ENCODE measurements at places on chromosomes 13 and 19. TPM values are rescaled to one million over a fixed set of nuclear protein-coding genes. Genes with fewer than 3 reads are reported as not detected.

GRIN3B gene
- 0.69 TPM for polyA plus RNA-seq

GRCh38 chr13:49760558-49760957, 31.9 kb downstream of the KPNA3 start:
- DNase-seq = no peak

ARL11 gene
- 0.56 TPM for polyA plus RNA-seq

DNA sequence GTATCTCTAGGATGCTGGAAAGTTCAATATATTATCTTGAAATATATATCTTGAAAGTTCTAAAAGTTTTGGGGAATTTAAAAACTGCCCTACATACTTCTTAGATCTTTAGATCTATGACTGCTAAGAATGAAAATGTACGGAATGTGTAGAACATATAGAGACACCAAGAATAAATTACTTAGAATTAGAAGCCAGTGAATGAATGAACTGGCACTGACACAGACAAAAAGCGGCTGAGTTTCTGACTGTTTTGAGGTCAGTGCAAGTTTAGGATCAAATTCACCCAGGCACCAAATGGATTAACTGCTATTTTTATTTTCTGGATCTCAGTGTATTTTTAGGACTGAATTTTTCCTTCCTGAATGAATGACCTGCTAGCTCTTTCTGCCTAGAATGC, 411.2 kb downstream of the KCTD12 start:
- DNase-seq = no peak

- DNase-seq = no peak
Measured at GRCh38 chr19:2722541-2723344, 1.6 kb upstream of the DIRAS1 start.

CERS1 gene
- polyA plus RNA-seq = 3.7 TPM

CEBPA gene
- 11.1 TPM for polyA plus RNA-seq

DNA sequence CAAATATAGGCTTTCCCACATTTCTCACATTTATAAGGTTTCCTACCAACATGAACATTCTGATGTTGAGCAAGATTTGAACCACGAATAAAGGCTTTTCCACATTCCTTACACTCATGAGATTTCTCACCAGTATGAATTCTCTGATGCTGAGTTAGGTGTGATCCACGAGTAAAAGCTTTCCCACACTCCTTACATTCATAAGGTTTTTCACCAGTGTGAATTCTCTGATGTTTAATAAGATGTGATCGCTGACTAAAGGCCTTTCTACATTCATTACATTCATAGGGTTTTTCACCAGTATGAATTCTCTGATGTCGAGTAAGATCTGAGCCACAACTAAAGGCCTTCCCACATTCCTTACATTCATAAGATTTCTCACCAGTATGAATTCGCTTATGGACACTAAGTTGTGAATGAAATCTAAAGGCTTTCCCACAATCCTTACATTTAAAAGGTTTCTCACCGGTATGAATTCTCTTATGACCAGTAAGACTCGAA, 19.0 kb downstream of the ZNF790 start:
- no peak for DNase-seq

DNA sequence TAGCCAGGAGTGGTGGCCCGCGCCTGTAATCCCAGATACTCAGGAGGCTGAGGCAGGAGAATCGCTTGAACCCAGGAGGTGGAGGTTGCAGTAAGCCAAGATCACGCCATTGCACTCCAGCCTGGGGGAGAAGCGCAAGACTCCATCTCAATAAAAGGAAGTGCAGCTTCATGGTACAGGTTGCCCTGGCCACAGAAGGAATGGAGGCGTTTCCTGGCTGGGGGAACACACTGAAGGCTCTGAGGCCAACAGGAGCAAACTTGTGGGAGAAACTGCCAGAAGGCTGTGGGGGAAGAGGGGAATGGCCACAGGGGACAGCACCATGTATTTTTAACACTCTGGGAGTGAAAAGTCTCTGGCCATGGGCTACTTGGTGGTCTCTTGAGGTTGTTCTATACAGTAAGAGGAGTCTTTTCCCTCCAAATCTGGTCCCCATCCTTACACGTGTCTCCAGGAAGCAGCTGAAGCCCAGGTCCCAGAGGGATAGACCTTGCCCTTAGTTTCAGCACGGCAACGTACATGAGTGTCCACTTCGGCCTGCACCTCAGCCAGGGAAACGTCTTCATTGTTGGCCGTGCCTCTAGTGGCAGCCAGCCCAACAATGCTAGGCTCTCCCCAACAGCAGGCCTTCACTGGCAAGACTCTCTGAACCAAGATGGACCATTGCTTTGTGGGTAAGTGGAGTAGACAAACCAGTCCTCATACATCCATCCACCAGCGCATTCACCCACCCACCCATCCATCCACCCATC, 7.4 kb downstream of the MICOS13 start:
- DNase-seq = no peak

PLIN5 gene
- polyA plus RNA-seq = 3.1 TPM

GRCh38 chr13:104327211-104327610, 1261.0 kb upstream of the SLC10A2 start:
- DNase-seq = no peak

Measured in right lung (tissue), 10 donors.